Fibroblast of the aortic adventitia (primary cell): ENCODE measurements at places on chromosomes 16 and 17. TPM values are rescaled to one million over a fixed set of nuclear protein-coding genes. Genes with fewer than 3 reads are reported as not detected.

FOXJ1 gene
- total RNA-seq: not detected in 2 replicates

RAP1GAP2 gene
- total RNA-seq: 1.5 and 5.0 TPM in 2 replicates

GNG13 gene
- not detected in 2 replicates for total RNA-seq

DNA sequence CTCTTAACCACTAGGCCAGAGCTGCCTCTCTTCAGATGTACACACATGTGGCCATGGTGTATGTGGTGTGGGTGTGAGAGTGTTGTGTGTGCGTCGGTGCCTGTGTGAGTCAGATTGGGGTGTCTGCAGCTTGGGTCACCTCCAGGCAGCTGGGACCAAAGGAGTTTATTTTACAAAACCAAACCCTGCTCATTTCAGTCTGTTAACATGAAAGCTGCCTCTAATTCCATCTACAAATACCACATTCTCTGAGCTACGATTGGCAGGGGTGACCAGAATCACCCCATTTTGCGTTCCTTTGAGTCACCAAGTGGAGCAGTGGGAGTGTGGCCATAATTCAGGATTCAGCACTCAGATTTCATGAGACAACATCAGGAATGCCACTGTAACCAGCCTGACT, 105.3 kb downstream of the IRX5 start:
- DNase-seq: no peak

DNA sequence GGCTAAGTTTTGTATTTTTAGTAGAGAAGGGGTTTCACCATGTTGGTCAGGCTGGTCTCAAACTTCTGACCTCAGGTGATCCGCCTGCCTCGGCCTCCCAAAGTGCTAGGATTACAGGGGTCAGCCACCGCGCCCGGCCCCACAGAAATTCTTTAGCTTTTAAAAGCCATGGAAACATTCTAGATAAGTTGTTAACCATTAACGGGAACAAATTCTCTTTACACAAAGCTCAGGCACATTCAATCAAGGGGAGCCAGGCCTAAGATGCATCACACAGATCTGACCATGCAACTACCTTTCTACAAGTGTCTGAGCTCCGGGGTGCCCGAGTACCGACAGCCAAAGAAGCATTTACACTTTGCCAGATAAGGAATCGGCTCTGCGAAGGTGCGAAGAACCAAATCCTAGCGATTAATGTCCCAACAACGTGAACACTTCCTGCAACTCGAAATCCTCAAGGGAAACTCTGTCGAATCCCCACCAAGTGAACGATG, 1.0 kb downstream of the EMC8 start:
- peak; percentile 4 for DNase-seq
